ENCODE measurements at places on chromosomes 2 and 18. TPM values are rescaled to one million over a fixed set of nuclear protein-coding genes. Genes with fewer than 3 reads are reported as not detected.

The GPR155 gene
- polyA plus RNA-seq: 4.3 TPM

The OSR1 gene
- polyA plus RNA-seq: 15.8 TPM

The ARHGAP15 gene
- 8.1 TPM for polyA plus RNA-seq

The SERPINB3 gene
- polyA plus RNA-seq: not detected

The TEX261 gene
- 34.2 TPM for polyA plus RNA-seq

The LYPD1 gene
- polyA plus RNA-seq: 5.8 TPM

The CRYGD gene
- polyA plus RNA-seq: not detected

The CIDEA gene
- polyA plus RNA-seq: not detected

The FAM237A gene
- polyA plus RNA-seq: not detected

The IL1RL2 gene
- 0.18 TPM for polyA plus RNA-seq

The CD28 gene
- 3.4 TPM for polyA plus RNA-seq

The GNLY gene
- 0.99 TPM for polyA plus RNA-seq

The CYP27A1 gene
- polyA plus RNA-seq: 21.2 TPM

The C2orf80 gene
- polyA plus RNA-seq: not detected

The LRP2 gene
- 0.01 TPM for polyA plus RNA-seq

The PLGLB1 gene
- 6.6 TPM for polyA plus RNA-seq

The CDK15 gene
- 0.99 TPM for polyA plus RNA-seq

The CDH19 gene
- 1.3 TPM for polyA plus RNA-seq

The ARHGAP28 gene
- 22.5 TPM for polyA plus RNA-seq

The UGT1A4 gene
- not detected for polyA plus RNA-seq

The KCNIP3 gene
- 7.9 TPM for polyA plus RNA-seq

The HTRA2 gene
- 28.8 TPM for polyA plus RNA-seq

The STAT1 gene
- 29.1 TPM for polyA plus RNA-seq

The REG3A gene
- not detected for polyA plus RNA-seq

The WNT6 gene
- 0.19 TPM for polyA plus RNA-seq

The PPP1R1C gene
- polyA plus RNA-seq: 0.34 TPM

The RNF152 gene
- polyA plus RNA-seq: 5.2 TPM

The RAB27B gene
- polyA plus RNA-seq: 0.61 TPM

The LCT gene
- not detected for polyA plus RNA-seq

The PROKR1 gene
- polyA plus RNA-seq: 0.44 TPM

The ZDBF2 gene
- polyA plus RNA-seq: 11.0 TPM

The ALK gene
- 0.03 TPM for polyA plus RNA-seq

The NPPC gene
- polyA plus RNA-seq: 1.8 TPM

The TMEM163 gene
- 0.86 TPM for polyA plus RNA-seq

The SPHKAP gene
- polyA plus RNA-seq: 29.8 TPM

The KCNJ13 gene
- 0.33 TPM for polyA plus RNA-seq

The MYOM1 gene
- polyA plus RNA-seq: 731 TPM

The CPO gene
- 0.38 TPM for polyA plus RNA-seq

The POMC gene
- polyA plus RNA-seq: 2.5 TPM

The HRH4 gene
- polyA plus RNA-seq: 0.08 TPM
